Frontal cortex (tissue), 4 donors: ENCODE measurements at places on chromosomes 13 and 19.

GRCh38 chr13:50670847-50671496 is 172.5 kb downstream of the DLEU7 start:
- no peak for DNase-seq

GRCh38 chr19:45677351-45678230 is 9.6 kb downstream of the GIPR start:
- DNase-seq, result peak; percentile 65

GRCh38 chr19:46499692-46500091 is 4.0 kb upstream of the PNMA8B start:
- DNase-seq, result no peak

- DNase-seq, result no peak
These were observed 5.6 kb downstream of the SNRPA start for GRCh38 chr19:40756502-40757110.

- no peak for DNase-seq
These were observed 2.3 kb downstream of the SYMPK start for GRCh38 chr19:45860359-45861259.

DNA sequence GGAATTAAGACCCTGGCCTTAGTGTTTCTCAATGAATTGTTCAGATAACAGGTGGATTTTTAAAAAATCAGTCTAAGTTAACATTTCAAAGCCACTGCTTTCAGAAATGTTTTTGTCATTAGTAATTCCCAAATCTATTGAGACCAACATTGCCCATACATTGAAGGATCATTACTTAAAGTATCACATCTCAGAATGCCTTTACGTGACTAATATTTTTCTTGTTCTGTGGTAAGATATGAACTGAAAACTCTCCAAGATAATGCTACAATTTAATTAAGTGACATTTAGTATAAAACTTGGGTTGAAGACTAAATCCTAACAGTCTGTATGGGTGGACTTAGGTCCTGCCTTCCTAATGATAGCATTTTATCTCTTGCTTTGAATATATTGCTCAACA is 59.4 kb upstream of the POSTN start:
- DNase-seq, result no peak

DNA sequence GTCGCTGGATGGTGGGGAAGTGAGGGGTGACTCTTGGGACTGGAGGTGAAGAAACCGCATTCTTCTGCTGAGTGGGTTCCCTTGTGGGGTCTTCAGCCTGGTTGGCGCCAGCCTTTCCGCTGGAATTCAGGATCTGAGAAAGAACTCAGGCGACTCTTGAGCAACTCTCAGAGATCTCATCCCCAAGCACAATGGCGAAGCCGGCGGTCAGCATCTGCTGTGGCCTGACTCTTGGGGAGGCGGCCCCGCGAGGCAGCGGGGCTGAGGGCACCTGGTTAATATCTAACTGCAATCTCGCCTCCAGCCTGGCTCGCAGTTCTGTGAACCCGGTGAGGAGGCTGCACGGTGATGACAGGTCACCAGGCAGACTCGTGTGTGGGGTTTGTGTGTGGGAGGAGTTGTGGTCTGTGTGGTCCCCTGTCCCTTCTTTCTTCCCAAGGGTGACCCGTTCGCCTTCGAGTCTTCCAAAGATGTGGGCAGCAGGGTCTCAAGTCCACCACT is 883 bp downstream of the ZNF441 start:
- no peak for DNase-seq

DNA sequence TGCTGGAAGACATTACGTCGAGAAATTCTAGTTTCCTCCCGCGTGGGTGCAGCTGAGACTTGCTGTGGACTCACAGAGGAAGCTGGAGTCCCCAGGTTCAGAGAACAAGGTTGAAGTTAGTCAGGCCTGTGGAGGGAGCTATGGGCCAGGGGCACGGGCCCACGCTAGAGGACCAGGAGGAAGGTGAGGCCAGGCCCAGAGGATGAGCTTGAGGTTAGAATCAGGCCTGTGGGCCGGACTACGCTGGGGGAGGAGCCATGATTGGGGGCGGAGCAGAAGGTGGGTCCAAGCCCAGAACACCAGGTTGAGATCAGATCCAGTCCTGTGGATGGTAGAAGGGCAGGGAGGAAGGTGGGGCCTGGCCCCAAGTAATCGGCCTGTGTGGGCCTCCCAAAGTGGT is 32.6 kb downstream of the ZNF846 start:
- no peak for DNase-seq

GRCh38 chr19:34482380-34483250 is 1.1 kb downstream of the WTIP start:
- DNase-seq, result no peak

- DNase-seq, result no peak
These were observed 10.3 kb downstream of the MBD3L2B start for GRCh38 chr19:7010722-7011593.

DNA sequence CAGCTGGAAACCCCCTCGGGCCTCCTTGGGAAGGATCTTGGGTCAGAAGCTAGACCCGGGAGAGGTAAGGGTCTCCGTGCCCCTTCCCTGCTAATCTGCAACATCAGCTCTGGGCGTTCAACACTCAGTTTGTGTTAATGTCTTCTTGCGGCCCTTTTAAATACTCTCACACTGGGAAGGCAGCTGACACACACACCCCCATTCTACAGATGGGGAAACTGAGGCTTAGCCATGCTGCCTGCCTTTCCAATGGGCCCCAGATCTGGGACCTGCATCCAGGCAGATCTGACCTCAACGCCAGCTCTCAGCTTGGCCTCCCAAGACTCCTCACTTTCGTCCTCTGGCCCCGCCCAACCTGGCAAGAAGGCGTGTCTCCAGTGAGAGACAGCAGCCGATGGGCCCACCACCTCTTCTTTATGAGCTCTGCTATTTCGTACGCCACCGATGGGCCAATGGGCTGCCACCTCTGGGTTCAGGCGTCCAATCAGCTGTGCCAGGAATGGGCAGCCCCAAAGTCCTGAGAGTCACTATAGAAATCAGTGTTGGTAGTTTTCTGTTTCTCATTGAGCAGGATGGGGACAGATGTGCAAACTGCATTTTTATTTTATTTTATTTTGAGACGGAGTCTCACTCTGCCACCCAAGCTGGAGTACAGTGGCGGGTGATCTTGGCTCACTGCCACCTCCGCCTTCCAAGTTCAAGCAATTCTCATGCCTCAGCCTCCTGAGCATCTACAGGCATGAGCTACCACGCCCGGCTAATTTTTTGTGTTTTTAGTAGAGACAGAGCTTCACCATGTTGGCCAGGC is 43.8 kb downstream of the DNM2 start:
- DNase-seq, result no peak
